Stimulated activated CD8-positive, alpha-beta memory T cell treated with anti-CD3 and anti-CD28 coated beads, Interleukin-2, amount 100 ng/mL, for 48 hours (primary cell): ENCODE measurements at places on chromosomes 1 and 21.

DNA sequence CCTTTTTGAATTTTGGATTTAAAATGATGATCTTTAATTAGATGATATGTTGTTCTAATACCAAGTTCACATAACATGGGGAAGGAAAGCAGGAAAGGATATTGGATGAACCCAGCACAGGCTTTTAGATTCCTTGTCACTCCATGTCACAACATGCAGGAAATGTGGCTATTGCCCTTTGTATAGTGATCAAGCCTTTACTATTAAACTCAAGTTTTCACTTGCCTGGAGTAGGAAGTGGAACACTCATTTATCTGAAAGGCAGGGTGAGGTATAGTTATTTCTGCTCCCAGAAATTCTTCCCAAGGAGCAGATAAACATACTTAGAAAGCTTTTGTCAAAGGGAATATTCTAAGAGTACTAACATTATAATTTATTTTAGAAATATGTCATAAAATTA is 37.2 kb upstream of the BCAS2 start:
- no peak for DNase-seq

- no peak for DNase-seq
Measured at GRCh38 chr21:14762734-14763694, 216.9 kb upstream of the SAMSN1 start.

- no peak for DNase-seq
Measured at GRCh38 chr1:165696625-165697100, 1.7 kb downstream of the ALDH9A1 start.

DNA sequence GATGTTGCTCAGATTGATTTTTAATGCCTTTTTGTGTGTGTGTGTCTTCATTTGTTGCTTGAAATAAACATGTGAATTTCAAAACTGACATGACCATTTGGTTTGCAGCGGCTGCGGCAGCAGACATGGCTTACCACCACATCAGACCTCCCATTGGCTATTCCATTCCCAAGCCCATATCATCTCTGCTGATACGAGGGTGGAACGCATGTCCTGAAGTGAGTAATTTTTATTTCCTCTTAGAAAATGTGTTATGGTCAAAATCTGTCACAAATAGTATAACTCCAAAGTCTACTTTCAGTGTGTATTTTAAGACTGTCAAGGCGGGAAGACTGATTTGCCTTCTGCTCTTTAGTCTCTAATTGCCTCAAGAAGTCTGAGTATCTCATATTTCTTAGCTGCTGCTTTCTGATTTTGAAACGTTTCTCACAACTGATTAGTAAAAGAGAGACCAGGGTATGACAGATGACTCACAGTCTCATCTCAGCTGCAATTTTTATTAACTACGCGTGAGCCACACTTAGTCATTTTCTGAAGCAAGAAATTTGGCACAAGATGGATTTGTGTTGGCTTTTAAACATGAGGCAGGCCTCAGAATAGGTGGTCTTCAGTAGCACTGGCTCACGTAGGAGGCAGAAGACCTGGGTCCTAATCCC is 49.0 kb downstream of the LRRC53 start:
- DNase-seq: no peak

GRCh38 chr1:218254296-218254946 is 30.7 kb upstream of the RRP15 start:
- no peak for DNase-seq

DNA sequence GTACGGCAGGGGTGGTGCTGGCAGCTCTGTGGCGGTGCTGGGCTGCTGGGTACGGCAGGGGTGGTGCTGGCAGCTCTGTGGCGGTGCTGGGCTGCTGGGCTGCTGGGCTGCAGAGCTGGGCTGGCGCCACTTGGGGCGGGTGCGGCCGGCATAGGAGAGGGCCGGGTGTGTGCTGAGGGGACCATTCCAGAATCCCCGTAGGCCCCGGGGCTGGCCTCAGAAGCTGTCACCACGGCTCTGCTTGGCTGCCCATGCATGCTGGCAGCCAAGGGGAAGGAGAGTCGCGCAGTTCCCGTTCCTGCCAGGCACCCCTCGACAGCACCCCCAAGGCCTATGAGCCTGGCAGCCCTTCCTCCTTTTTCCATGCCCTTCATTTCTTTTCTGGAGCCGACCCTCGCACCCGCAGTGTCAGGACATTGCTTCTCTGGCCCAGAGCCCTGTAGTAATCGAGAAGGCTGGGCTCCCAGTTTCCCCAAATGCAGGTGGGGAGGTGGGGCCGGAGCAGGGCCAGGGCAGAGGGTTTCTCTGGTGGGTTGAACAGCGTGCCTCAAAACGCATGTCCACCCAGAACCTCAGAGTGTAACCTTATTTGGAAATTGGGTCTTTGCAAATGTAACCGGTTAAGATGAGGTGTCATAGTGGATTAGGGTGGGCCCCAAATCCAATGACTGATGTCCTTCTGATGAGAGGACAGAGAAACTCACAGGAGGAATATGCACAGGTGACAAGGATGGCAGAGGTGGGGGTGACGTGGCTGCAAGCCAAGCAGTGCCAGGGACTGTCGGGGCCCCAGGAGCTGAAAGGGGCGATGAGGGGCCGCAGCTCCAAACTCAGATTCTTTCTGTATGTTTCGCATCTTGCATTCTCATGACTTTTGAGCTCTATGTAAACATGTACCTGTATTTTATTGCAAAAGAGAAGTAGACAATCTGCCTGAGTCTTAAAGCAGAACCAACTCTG is 71.0 kb upstream of the ACTRT2 start:
- DNase-seq: no peak

DNA sequence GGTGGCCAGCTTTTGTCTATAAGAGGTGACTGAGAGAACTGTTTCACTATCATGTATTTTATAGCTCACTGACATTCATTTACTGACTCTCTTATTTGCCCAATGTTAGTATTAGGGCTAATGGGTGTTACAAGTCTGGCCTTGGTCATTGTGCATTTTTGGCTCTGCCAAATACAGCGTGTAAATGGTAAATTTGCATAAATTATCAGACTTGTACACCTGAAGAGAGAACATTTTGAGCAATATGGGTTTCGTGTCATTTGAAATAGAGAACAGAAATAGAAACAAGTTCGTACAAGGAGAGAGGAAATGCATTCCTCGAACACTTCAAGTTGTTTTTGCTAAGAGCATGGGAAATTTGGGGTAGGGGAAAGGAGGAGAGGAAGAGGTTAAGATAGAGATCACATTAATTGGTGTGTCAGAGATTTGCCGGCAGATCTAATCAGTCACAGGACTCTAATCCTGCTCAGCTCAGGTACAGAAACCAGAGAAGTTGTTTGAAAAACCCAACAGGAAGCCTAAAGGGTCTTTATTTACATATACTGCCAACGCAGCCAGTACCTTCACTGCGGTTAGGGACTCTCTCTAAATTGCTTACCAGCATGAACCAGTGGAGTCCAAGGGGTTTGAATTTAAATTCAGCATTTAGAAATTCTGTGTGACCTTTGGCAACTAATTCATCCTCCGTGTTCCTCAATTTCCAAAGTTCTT is 261.5 kb downstream of the GPATCH2 start:
- DNase-seq: no peak

DNA sequence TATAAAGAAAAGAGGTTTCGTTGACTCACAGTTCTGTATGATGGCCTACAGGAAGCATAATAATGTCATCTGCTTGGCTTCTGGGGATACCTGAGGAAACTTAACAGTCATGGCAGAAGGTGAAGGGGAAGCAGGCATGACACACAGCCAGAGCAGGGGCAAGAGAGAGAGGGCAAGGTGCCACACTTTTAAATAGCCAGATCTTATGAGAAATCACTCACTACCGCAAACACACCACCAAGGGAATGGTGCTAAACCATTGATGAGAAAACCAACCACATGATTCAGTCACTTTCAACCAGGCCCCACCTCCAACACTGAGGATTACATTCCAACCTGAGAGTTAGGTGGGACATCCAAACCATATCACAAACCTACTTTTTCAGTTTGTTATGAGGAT is 245.9 kb upstream of the SGIP1 start:
- no peak for DNase-seq

- no peak for DNase-seq
Measured at GRCh38 chr1:177124577-177125278, 39.8 kb downstream of the ASTN1 start.

GRCh38 chr1:101875891-101876290 is 120.8 kb downstream of the OLFM3 start:
- DNase-seq: no peak

GRCh38 chr1:235854347-235854746 is 12.4 kb downstream of the LYST start:
- DNase-seq: no peak

DNA sequence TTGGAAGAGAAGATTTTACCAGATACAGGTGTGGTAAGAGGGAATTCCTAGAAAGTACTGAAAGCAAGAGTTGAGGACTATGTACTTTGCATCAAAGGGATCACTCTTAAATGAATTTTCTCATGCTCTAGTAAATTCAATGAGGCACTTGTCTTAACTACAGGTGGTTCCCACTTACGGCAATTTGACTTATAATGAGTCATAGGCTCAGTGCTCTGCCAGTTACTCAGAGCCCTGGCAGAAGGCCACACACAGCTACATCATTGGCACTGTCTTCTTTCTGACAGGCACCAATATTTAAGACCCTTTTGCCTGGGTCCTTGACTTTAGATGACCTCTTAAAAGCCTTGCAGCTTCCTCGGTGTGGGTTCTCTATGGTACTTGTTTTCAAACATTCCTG is 15.9 kb upstream of the ADAMTS5 start:
- DNase-seq: no peak

GRCh38 chr1:117076648-117077047 is 16.5 kb downstream of the TTF2 start:
- no peak for DNase-seq

DNA sequence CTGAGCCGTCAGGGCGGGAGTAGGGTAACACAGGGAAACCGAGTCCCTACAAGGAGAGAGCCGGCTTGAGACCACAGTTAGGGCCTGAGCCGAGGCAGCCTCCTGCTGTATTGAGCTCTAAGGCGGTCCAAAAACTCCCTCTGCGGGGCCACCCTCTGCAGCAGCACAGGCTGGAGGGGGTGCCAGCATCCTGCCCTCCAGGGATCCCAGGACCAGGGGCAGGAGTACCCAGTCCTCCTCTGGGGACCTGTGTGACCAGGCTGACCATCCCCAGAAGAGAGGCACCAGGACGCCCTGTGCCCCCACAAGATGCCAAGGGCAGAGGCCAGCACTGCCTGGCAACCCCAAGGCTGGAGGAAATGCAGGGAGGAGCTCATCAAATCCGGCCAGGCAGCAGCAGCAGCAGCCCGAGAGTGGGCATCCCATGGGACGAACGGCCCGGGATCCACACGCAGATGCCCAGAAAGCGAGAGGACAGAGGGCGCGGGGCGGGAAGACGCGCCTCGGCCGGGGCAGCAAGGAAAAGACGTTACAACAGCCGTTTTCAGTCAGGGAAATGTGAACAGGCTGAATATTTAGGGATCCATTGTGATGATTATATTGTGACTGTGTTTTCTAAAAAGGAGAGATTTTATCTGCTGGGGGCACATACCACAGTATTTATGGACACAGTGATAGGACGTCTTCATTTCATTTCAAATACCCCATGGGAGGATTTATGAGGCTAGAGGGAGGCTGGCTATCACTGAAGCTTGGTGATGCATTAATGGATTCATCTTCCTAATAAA is 57.1 kb upstream of the COL18A1 start:
- DNase-seq: no peak

- DNase-seq: no peak
Measured at GRCh38 chr1:223886516-223886921, 40.8 kb upstream of the TP53BP2 start.

DNA sequence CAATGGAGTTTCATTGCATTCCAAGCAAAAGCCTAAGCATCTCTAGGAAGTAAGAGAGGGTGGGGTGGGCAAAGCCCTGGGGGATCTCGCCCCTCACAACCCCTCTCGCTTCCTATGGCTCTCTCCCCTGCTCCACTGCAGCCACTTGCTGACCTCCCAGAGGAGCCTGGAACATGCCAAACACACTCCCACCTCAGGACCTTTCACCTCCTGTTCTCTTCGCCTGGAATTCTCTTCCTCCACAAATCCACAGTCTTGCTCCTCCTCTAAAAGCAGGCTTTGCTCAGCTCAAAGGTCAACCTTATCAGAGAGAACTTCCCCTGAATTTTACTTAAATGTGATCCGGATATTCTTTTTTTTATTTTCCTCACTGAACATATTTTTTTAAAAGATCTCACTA is 20.9 kb upstream of the SRRM1 start:
- DNase-seq: no peak
